ENCODE measurements at places on chromosomes 1 and 21. TPM values are rescaled to one million over a fixed set of nuclear protein-coding genes. Genes with fewer than 3 reads are reported as not detected.

GRCh38 chr1:236395230-236395946, 1.3 kb downstream of the EDARADD start:
- no peak for DNase-seq

DNA sequence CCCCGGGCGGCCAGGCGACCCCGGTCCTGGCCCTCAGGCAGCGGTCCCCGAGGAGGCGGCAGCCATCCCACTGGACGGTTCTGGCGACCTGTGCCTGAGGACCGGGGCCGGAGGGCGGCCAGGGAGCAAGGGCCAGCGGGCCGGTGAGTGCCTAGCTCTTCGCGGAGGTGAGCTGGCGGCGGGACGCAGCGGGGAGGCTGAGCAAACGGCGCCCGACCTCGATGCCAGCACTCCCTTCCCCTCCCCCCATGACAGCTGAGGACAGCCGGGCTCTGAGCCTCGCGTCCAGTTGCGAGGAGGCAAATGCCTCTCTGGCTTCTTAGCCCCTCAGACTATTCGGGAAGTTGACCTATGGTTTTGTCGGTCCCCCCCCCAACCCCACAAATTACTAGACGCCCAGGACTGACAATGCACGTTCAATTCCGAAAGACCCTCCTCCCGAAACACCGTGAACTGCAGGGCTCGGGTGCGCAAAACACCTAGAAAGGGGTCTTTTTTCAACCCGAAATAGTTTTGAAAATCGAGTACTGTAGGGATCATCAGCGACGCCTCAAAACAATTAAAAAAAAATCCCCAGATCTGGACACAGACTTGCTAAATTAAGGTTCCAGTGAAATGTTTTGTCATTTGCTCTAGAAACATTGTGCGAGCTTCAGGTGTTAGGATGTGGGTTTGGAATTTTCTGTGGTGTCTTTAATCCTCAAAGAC, 8.3 kb downstream of the CDKN2C start:
- DNase-seq: no peak

GRCh38 chr1:160576390-160576789, 2.9 kb downstream of the CD84 start:
- peak; percentile 51 for DNase-seq

DNA sequence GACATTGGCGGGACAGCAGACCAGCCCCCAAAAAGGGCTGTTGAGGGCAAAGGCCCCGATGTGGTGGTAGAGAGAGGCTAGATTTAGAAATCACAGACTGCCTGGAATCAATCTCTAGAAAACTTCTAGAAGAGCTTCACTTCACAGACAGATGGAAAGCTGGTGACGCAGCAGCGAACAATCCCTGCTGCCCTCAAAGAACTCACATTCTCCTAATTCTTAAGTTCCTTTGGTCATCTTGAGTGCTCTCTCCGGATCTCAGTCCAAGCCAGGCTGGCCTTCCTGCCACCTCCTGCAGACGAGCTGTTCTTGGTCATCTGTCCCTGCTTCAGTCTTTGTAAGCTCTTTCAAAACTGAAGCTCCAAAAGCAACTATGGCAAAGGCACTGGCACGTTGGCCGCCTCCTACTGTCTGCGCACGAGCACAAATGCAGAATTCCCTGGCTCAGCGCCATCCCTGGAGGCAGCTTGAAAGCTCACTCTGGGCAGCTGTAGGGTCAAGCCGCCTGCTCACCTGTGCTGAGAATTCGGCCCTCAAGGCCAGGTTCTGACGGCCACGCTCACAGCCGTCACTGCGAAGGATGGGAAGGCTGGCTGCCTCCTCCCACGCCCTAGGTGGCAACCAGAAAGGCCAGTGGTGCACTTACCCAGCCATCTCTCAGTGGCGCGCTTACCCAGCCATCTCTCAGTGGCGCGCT, 110.6 kb downstream of the NPHP4 start:
- DNase-seq: no peak

DNA sequence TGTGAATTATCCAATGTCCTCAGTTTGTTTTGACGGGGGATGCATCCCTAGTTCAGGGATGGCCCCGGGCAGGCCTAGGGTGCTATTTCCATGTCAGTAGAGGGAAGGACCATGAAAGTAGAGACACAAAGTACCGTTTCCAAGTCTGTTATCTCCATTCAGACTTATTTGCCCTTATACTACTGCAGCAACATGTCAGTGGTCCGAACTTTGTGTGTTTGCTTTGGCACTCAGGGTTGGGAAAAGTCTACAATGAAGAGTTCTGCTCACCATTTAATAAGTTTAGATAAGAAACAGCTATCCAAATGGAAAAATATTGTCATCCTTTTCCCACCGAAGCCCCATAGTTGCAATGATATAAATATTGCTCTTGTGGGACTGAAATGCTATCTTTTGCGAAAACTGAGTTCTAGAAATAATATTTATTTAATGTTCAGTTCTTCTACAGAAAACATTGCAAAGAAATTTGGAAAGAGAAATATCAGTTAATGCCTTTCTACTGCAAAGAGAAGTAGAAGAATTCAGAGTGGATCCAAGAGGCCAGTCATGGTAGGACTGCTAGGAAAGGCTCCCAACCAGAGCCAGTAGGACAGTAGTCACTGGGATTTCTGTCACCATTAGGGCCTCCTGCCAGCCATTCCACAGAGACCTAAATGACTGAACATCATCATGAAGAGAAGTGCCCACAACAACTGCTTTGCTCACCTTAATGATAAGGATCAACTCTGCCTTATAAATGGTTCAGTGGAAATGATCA, 11.5 kb upstream of the AGT start:
- no peak for DNase-seq

- no peak for DNase-seq
Observed at GRCh38 chr21:21412096-21412495, 413.9 kb downstream of the NCAM2 start.

- no peak for DNase-seq
Observed at GRCh38 chr1:207026104-207026534, 6.4 kb downstream of the C1orf116 start.

DNA sequence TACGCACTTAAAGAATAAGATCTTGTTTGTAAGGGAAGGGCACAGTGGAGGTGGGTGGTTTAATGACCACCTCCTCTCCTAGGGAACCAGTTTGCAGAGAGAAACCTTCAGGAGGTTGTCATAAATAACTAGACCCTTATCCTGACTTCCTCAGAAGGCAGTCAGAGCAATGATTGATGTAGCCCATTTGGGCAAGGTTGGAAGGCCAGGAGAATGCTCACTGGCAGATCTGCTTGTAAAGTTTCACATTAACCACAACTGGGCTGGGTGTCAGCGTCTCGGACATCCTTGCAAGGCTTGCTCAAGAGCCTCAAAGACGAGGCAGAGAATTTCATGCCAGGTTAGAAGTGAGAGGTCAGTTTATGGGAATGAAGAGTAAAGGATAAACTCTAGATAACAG, 87.6 kb upstream of the TRABD2B start:
- DNase-seq: no peak

- no peak for DNase-seq
Observed at GRCh38 chr1:76929136-76929535, 61.9 kb downstream of the ST6GALNAC5 start.

GRCh38 chr1:55369474-55369873, 154.3 kb upstream of the USP24 start:
- no peak for DNase-seq

- no peak for DNase-seq
Observed at GRCh38 chr21:35696644-35697043, 363.7 kb downstream of the SETD4 start.

DNA sequence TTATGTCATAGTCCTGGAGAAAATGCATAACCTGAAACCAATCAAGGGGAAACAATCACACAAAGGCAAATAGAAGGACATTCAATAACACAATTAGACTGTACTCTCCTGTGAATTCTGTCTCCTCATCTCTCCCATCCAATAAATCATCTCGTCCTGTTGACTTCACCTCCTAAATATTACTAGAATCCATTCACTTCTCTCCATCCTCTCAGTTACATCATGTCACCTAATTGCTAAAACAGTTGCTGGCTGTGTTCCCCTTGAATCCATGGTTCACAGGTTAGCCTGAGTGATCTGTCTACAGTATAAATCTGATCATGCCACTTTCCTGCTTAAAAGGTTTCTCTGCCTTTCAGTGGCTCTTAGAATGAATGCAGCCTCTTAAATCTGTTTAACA, 220.2 kb downstream of the TGFB2 start:
- no peak for DNase-seq

- no peak for DNase-seq
Observed at GRCh38 chr1:111281411-111281810, 9.2 kb upstream of the CHIA start.

PADI1 gene
- polyA plus RNA-seq: not detected

ITLN2 gene
- not detected for polyA plus RNA-seq

CELA3A gene
- not detected for polyA plus RNA-seq

RNF186 gene
- not detected for polyA plus RNA-seq

IL12RB2 gene
- polyA plus RNA-seq: not detected

TBX15 gene
- not detected for polyA plus RNA-seq

CCDC17 gene
- not detected for polyA plus RNA-seq

ANXA9 gene
- polyA plus RNA-seq: 1.6 TPM

GUCA2B gene
- polyA plus RNA-seq: not detected
